Stimulated activated memory B cell treated with anti-CD40 and anti-IgM and Interleukin-4, amounts not matched to agents 10 μg/mL and 1 μg/mL and 100 μg/mL, for 72 hours (primary cell): ENCODE measurements at places on chromosomes 13 and 19.

GRCh38 chr13:59721926-59722910, 441.5 kb downstream of the DIAPH3 start:
- no peak for ATAC-seq

- ATAC-seq = no peak
Observed at GRCh38 chr13:32187651-32188050, 127.5 kb downstream of the ZAR1L start.

DNA sequence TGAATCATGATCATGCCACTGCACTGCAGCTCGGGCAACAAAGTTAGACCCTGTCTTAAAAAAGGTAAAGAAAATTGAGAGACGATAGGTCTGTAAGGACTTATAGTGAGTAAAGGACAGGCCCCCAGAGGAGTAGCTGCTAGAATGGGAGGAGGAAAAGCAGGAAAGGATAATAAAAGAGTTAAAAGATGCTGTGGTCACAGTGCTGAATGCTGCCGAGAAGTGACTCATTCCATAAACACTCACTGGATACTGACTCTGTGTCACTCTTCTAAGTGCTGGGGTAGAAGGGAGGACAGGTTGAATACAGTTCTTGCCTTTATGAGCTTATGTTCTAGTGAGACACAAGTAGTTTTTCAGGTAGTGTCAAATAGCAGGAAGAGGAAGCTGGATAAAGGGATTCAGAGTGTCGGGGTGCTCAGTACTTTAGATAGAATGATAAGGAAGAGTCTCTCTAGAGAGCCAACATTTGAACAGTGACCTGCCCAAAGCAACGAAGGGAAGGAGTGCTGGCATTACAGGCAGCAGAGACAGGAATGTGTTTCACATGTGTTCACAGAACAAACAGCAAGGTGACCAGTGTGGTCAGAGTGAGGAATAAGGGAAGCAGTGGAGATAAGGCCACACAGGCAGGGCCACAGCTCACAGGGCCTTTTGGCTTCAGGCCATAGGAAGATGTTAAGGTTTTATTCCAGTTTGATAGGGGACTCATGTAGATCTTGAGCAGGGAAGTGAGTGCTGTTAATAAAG, 1240.5 kb downstream of the UQCRFS1 start:
- ATAC-seq = no peak

DNA sequence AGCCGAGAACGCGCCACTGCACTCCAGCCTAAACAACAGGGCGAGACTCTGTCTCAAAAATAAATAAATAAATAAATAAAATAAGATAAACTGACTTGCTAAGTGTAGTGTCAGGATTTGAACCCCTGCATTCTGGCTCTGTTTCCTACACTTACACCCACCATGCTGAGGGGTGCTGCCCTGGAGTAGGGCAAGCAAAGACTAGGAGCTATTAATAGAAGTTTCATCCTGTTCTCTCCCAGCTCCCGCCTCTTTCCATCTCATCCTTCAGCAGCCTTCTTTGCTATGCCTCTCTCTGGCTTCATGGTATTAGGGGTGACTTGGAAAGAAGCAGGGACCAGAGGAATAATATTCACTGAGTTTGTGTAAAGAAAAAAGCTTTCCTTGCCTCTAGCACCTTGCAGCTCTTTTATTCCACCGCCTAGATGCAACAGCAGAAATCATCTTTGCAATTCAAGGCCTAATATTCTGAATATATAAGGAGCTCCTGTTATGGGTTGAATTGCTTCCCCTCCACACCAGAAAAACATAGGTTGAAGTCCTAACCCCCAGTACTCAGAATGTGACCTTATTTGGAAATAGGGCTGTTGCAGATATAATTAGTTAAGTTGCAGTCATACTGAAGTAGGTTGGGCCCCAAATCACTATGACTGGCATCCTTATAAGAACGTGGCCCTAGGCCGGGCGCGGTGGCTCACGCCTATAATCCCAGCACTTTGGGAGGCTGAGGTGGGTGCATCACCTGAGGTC, 8.7 kb upstream of the PLAUR start:
- ATAC-seq = no peak

- ATAC-seq = no peak
Observed at GRCh38 chr19:4622695-4623421, 16.5 kb upstream of the TNFAIP8L1 start.

DNA sequence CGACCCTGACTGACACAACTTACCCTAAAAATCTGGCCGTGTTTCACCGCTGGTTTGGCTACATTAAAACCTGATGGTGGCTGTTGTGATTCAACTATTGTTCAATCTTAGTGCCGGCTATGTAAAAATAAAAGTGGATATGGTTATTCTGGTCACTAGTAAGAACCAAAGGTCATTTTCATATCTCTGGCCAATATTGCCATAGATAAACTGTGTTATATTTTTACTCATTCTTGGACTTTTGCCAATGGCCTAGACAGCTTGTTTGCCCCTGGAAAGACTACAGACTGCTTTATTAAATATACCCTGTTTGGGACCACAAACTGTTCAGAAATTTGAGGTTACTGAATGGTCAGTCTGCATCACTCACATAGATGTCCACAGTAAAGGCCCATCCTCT, 258.5 kb upstream of the KLHL1 start:
- ATAC-seq = no peak

GRCh38 chr13:48142436-48142835, 47.5 kb upstream of the MED4 start:
- peak; percentile 95 for ATAC-seq

DNA sequence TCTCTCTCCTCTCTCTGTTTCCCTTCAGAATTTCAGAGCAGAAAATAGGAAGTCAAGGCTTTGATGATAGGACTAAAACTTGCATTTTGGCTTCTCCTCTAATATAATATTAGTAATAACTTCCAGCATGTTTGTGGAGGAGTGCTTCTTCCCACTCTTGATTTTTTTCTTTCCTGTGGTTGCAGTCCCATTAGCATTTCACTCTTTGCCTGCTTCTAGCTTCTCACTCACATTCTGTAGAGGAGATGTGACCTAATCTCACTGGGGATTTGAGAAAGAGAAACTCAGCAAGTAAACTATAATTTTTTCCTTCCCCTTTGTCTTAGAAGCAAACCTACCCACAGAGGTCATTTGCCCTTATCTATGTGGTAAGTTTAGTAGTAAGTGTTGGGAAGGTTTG, 169.4 kb upstream of the HTR2A start:
- ATAC-seq = no peak

- no peak for ATAC-seq
Observed at GRCh38 chr13:106184790-106185189, 350.7 kb downstream of the EFNB2 start.

DNA sequence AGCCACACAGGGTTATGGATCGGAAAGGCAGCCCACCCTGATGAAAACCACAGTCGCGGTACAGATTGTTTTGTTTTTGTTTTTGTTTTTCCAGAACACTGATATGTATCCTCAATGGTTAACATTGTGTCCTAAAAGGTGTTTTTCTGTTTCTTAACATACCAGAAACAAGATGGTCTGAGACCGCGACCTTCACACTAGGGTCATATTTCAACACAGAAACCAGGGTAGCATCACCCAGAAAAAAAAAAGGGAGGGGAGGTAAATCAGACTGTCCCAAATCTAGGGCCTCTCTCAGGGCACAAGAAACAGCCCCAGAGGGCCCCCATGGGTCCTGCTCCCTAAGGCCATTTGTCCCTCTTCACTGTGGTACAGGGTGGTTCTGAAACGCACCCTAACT, 66.5 kb downstream of the INSR start:
- no peak for ATAC-seq

- ATAC-seq = no peak
Observed at GRCh38 chr19:38711726-38712153, 32.5 kb downstream of the CAPN12 start.

DNA sequence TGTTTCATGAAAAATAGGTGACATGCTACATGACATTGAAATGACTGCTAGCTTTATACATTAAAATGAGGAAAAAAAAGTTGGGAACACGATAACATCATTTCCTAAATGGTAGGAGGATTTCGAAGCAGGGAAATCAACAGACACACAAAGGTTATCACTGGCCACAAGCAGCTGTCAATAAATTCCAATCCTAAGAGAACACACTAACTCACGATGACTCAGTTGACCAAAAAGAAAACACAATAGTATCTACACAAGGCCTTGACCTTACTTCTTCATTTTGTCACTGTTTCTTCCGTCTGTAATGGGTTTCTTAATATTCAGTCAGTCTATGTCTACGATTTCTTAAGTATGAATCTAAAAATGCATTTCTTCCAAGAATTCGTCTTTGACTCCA, 36.5 kb downstream of the STARD13 start:
- no peak for ATAC-seq

- no peak for ATAC-seq
Observed at GRCh38 chr13:99507054-99507453, 5.8 kb downstream of the TM9SF2 start.

- no peak for ATAC-seq
Observed at GRCh38 chr13:111326981-111327642, 6.7 kb downstream of the TEX29 start.

GRCh38 chr13:101640788-101641400, 188.4 kb downstream of the ITGBL1 start:
- ATAC-seq = no peak

GRCh38 chr13:24215732-24216131, 55.2 kb downstream of the SPATA13 start:
- ATAC-seq = no peak

GRCh38 chr19:15631817-15632216, 8.9 kb upstream of the CYP4F3 start:
- ATAC-seq = no peak

- ATAC-seq = no peak
Observed at GRCh38 chr13:96632536-96633320, 361.5 kb downstream of the OXGR1 start.

- peak; percentile 54 for ATAC-seq
Observed at GRCh38 chr19:6530386-6531162, at the start of gene TNFSF9. Gene TNFSF9 (plus strand): TSS chr19:6531026. CDS start chr19:6531037, 11 bp downstream.

GRCh38 chr13:98512774-98513665, 63.9 kb downstream of the STK24 start:
- no peak for ATAC-seq

GRCh38 chr19:56718231-56718630, 46.7 kb upstream of the ZNF835 start:
- ATAC-seq = no peak

GRCh38 chr19:50549927-50550593, 18.2 kb downstream of the LRRC4B start:
- no peak for ATAC-seq

- peak; percentile 25 for ATAC-seq
Observed at GRCh38 chr19:17025991-17026658, 485 bp downstream of the CPAMD8 start.

DNA sequence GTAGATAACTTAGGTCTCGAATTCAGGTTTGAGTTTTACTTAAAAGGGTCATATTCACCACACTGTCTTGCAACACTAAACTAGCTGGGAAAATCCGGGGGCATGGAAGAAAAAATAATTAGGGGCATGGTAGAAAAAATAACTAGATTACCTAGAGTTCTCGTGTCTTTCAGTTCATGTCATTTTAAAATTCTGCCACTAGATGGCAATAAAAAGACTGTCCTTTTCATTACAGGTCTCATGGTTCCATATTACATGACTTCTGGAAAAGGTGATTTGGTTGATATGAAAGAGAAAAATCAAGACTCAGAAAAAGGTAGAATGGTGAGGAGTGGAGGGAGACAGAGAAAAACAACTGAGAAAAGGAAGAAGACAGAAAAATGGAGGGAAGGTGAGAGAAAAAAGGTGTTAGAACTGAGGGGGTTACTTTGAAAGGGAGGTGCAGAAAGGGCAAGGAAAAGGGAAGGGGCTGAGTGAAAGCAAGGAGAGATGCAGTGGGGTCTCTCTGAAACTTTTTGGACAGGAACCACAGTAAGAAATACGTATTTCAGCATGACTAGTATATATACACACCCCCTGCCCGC, 299.0 kb downstream of the KLF12 start:
- no peak for ATAC-seq

DNA sequence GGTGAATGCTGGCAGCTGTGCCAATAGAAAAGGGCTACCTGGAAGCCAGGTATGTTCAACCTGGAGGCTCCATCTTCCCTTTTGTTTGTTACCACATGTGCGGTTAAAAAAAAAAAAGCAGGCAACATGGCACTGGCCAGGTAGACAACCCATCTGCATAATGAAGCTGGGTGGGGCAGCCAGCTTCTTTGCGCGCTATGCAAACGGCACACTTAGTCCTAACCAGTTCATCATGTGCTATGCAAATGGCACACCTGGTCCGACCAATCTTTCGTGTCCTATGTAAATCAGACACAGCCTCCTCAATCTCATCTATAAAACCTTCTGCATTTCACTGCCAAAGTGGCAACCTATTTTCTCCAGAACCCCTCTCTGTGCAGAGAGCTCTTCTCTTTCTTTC, 11.3 kb upstream of the IGSF23 start:
- ATAC-seq = no peak

GRCh38 chr19:49983645-49984229, 22.8 kb upstream of the SIGLEC11 start:
- ATAC-seq = peak; percentile 88

DNA sequence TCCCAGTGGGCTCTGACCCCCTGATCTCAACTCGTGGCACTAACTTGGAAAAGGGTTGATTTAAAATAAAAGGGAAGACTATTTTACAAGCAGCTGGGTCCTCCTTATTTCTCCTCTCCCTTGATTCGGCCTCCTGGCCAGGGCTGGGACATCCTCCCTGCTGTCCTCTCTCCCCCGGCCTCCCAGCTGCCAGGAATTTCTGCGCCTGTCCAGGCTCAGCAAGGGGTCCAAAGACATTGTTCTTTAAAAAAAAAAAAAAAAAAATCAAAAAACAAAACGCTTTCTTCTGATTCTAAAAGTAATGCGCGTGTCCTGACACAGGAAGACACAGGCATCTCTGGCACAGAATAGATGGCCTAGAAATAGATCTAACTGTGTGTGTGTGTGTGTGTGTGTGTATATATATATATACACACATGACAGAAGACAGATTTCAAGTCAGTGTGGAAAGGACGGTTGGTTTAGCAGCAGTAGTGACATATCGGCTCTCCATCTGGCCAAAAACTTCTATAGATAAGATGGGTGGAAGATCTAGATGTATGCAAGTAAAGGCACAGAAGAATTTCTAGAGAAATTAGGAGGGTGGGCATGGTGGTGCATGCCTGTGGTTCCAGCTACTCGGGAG, 12.3 kb upstream of the LENG8 start:
- no peak for ATAC-seq

DNA sequence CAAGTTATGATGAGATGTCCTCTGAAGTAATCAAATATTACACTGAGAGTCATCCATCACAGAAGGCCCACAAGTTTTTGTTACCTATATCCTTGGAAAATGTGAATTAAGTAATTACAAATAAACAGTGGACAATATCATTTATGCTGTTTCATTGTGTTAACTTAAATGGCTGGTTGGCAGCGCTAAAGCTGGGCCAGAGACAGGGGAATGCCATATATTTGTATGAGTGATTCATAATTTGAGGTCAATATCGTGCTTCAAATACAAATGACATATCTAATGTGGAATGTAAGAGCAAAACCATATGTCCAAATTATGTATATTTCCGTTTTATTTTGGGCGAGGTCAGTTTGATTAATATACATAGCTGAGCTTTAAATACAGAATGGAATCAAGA, 1556.2 kb downstream of the SLITRK5 start:
- no peak for ATAC-seq

DNA sequence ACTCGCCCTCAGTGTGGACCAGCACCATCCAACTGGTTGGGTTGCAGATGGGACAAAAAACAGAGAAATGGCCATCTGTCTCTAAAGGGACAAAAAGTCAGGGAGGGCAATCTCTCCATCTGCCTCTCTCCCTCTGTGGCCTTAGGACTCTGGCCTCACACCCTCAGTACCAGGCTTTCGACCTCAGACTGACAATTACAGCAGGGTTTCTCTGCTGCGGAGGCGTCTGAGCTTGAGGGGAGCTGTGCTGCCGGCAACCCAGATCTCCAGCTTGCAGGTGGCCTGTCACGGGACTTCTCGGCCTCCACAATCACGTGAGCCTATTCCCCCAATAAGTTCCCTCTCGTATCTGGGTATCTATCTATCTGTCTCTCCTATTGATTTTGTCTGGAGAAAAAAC, 27.7 kb downstream of the MLLT1 start:
- no peak for ATAC-seq
